Cerebellar nuclear complex (tissue), 1 donor: ENCODE measurements at places on chromosomes 4 and X.

DNA sequence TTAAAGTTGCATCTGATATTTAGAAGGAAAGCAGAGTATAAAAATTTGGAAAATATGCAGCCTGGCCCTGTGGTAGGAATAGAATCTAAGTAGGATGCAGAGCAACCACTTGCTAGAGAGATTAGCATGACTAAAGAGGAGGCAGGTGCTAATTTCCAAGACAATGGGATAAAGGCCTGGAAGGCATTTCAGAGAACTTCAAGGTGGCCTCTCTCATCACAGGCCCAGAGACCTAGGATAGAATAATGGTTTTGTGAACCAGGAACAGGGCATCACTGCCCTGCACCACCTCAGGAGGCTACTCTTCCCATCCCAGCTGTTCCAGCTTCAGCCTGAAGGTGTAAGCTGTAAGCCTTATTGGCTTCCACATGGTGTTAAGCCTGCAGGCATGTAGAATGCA lies 621.7 kb upstream of the HS3ST1 start:
- DNase-seq: no peak

GRCh38 chrX:13283950-13284546 lies 35.8 kb downstream of the ATXN3L start:
- DNase-seq: no peak

DNA sequence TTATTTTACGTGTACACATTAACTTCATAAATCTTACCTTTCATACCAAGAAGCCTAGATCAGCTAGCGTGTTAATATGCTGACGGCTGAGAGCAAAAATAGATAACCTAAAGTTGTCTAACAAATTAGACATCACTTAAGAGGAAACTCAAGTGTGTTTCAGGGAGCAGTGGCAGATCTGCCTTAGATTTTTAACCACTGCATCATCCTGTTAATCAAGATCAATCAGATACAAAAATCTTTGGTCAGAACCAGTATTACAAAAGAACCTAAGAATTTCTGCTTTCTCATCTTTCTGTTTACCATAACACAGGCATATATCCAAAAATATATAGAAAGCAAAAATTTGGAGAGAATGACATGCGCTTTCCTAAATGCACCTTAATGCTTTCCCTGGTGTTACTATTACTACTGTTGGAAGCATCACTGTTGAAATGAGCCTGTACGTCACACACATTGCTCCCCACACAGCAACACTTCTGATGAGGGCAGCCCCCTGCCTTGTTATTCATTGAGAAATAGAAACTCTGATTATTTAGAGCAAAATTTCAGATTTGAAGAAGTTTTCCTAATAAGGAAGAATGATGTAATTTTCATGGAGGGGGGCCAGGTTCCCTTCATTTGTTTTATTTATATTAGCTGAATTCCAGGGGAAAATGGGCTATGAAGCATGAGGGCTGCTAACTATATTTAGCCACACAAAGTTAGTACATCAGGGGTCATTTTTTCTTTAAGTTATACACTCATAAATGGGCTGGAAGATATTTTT lies 152.3 kb downstream of the CBR4 start:
- DNase-seq: no peak

GRCh38 chrX:38649221-38649620 lies 87.9 kb downstream of the TSPAN7 start:
- DNase-seq: no peak

DNA sequence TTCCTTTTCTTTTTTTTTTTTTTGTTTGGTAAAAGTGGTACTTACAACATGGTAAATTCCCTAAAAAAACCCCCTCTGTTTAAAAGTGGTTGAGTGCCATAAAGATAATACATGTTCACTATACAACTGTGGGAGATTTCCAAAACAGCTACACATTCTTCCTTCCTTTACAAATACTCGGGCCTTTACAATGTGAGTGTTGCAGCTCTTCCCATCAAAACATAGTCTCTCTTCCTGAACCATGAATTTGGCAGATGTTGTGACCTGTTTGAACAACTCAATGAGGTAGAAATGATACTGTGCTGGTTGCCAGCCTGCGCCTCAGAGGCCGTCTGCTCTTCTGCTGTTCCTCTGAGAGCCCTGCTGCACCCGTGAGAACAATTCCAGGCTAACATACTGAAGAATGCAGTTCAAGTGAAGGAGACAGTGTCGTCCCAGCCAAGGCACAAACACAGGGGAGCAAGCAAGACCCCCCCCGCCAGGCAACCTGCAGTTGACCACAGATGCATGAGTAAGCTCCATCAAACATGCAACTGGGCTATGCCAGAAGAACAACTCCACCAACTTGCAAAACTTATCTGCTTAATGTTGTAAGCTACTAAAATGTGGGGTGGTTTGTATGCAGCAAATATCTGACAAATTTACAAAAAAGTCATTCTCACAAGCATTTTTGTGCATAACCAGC lies 645.0 kb downstream of the PCDH7 start:
- DNase-seq: no peak

DNA sequence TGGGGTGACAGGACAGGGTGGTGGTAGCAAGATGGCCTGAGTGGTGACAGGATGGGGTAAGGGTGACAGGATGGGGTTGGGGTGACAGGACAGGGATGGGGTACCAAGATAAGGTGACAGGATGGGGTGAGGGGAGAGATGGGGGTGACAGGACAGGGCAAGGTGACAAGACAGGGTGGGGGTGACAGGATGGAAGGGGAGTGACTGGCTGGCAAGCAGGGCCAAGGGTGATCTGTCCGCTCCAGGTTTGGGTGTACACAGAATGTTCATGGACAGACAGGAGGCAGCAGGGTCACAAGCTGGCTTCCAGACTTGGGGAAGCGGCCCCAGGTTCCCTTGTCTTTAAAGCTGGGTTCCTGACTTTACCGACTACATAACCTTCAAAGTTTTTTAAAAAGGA lies 23.3 kb downstream of the RNF212 start:
- no peak for DNase-seq

- DNase-seq: no peak
Measured at GRCh38 chrX:1262369-1262768, 6.2 kb upstream of the CSF2RA start.

GRCh38 chr4:156583265-156583664 lies 388.3 kb downstream of the PDGFC start:
- no peak for DNase-seq

DNA sequence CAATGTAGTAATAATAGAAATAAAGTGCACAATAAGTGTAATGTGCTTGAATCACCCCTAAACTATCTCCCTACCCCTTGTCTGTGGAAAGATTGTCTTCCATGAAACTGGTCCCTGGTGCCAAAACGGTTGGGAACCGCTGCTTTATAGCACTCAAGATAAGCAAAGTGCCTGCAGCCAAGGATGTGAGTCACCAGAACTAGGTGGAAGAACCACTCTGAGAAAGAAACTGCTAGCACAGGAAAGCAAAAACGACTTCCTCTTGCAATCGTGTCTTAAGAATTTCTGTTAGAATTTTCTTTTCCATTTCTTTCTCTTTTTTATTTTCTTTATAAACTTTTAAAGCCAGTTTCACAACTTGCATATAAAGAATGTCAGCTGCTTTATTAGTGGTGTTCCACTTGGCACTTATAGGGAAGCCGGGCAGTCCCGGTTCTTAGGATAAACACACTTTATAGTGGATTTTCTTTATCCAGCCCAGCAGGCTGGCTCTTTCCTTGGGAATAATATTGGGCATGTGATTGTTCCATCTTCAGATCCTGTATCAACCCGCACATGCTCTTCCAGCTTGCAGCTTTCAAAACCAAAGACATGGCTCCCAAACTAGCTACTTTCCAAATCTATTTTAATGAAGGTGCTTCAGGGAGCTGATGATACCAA lies 32.3 kb upstream of the CXCL8 start:
- DNase-seq: no peak

DNA sequence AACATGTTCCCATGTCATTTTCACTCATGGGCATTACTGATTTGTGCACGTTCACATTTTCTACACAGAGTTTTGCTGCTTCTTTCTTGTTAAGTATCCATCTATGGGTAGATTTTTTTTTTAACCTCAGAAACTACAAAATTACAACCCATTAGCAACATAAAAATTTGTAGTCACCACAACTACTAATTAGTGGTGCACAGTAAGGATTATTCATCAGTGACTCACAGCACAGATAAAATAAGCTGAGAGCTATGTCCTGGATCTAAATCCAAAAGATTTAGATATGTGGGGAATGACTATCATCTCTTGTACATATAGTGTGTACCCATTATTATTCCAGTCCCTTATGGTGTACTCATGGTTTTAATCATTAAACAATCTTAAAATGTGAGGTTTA lies 19.7 kb upstream of the AMELX start:
- no peak for DNase-seq

- no peak for DNase-seq
Measured at GRCh38 chr4:188986271-188986689, 847.0 kb downstream of the TRIML1 start.

DNA sequence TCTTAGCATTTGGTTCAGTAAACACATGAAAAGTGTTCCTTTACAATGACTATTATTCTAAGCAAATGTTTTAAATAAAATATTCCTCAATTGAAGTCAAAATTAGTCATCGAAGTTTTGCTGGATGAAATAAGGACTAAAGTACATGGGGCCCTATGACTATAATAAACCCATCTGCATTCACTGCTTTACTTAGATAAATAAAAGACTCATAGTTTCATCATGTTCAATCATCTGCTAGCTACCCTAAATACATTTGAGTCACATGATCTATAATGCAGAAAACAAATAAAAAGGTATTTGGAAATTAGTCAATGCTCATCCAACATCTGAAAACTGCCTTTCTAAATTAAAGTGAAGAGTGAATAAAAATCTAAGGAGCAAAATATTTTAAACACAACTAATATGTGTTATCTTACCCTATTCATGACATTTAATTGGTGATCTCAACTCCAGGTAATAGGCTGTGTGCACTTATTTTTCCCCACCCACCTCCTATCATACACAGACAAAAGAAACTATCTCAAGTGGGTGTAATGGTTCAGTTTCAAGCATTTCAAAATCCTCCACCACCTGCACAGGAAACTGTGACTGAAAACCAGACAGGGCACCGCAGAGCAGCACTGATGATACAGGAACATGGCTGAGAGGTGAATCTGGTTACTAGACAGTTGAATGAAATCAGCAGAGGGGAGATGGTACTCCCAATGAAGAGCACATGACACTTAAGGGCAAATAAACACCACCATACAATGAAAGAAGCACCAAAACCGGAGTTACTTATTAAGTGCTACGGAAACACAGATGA lies 78.6 kb downstream of the CAMK2D start:
- DNase-seq: no peak

DNA sequence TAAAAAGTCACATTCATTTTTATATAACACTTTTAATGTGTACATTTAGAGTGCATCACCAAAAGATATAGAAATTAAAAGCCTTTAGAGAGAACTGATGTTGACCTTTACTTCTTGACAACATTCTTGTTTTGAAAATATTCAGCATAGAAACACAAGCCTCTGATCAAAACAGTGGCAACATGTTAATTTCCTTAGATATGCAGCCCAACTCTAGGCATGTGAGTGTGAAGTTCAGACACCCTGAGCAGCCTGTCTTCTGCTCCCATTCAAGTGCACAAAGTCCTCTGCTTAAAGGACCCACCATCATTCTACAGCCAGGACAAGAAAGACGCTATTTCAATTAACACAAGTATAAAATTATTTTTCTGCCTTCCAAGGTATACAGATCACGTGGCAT lies 60.0 kb downstream of the PPP3CA start:
- DNase-seq: no peak

GRCh38 chrX:40008791-40009461 lies 88.8 kb downstream of the BCOR start:
- DNase-seq: no peak

- DNase-seq: no peak
Measured at GRCh38 chr4:103306870-103307375, 108.8 kb upstream of the CENPE start.

DNA sequence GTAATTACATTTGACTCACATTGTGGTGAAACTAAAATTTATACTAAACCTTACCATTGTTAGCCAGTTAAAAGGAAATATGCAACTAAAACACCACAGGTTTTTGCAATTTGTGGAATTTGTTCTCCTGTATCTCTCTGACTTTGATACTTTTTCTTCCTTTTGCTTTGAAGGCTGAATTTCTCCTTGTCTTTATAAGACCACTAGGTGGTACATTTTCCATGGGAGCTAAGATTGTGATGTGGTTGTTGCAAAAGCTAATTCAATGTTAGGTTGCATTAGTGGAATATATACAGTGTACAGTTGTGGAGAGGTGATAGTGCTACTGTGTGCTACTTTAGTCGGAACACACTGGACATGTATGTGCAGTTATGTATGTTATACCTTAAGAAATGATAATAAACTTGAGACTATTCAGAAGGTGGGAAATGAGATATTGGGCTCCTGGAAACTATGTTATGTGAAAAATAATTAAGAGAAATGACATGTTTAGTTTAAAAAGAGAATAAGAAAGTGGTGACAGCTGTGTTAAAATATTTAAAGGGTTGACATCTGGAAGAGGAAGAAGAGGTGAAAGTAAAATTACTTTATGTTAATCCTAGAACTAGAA lies 70.3 kb downstream of the ARL9 start:
- no peak for DNase-seq

DNA sequence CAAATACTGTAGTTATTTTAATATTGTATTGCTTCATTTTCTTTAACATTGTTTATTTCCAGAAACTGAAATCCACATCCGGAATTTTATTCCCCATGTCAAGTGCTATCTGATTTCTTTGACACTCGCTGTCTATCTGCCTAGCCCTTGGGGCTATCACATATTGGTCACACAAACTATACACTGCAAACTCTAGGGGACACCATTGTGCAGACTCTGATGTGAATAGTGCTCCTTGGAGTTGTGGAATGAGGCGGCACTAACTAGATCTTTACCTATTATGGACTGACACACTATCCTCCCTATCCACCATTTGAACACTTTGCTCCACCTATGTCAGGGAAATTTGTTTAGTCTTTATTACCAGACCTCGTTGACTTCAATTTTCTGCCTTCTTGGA lies 534.5 kb downstream of the GLUD2 start:
- DNase-seq: no peak

GRCh38 chr4:53005808-53006207 lies 143.7 kb downstream of the RASL11B start:
- DNase-seq: no peak

DNA sequence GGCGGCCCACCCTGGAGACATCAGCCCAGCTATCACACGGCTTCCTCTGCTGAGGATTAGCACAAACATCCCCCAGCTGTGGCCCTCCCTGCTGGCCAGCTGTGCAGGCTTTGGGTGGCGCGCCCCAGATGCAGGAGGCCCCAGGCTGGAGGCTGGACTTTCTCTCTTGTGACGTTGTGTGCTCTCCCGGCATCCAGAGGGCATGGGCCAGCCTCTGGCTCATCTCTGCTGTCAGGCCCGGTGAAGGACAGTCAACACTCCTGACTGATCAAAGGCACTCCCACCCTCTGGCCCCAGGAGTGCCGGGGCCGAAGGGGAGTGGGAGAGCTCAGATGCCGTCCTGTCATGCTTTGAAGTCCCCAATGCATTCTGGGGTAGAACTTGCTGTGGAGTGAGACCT lies 29.9 kb upstream of the PJA1 start:
- no peak for DNase-seq

DNA sequence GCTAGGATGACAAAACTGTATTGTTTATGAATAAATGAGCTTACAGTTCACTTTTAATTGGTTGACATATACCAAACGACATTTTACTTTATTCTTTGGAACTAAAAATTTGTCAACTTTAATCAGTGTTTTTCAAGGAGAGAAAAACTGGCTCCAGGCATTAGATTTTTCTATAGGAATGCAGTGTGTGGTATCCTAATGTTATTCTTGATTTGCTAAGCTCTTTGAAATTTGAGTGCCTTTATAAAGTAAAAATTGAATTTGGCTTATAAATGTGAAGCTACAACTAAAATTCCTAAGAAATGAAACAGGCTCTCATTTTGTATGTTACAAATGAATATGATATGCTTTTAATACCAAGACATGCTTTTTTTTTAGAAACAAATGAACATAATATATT lies 442.2 kb upstream of the TRAM1L1 start:
- DNase-seq: no peak
